Calu3 (cell line): ENCODE measurements at places on chromosomes 4 and X. TPM values are rescaled to one million over a fixed set of nuclear protein-coding genes. Genes with fewer than 3 reads are reported as not detected.

DNA sequence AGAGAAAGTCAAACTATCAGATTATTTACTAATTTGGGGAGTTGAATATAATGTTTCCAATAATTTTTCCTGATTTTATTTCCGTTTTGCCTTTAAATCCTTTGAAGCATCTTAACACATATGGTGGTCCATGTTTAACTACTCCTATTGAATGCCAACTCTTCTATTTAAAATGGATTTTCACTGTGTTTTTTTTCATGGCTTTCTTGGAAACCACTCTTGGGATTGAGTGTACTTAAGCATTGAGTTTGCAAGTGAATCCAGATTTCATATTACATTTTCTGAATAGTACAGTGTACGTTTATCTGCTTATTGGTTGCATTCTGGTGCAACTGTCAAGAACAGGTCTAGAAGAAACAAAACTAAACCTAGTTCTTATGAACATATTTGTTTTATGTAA lies 45.6 kb downstream of the RAPGEF2 start:
- H3K27ac ChIP-seq: no peak overlapping the region
- no peaks in the 10 kb centered on the region for H3K27me3 ChIP-seq
- no peaks in the 10 kb centered on the region for H3K36me3 ChIP-seq
- peaks cover 6% of the 10 kb centered on the region for H3K4me1 ChIP-seq
- no peak for DNase-seq
- H3K4me3 ChIP-seq: no peak overlapping the region

FDCSP gene
- total RNA-seq: 1,542 and 2,729 TPM in 2 replicates

- no peak overlapping the region for H3K4me3 ChIP-seq
- H3K27ac ChIP-seq: no peak overlapping the region
- no peaks in the 10 kb centered on the region for H3K4me1 ChIP-seq
- no peak for DNase-seq
- no peaks in the 10 kb centered on the region for H3K27me3 ChIP-seq
Measured at GRCh38 chr4:181508601-181509000, 734.6 kb upstream of the TENM3 start.

GRIA2 gene
- total RNA-seq: not detected in 2 replicates

NMU gene
- total RNA-seq: 3.8 and 4.1 TPM in 2 replicates

- no peak overlapping the region for H3K27ac ChIP-seq
- H3K36me3 ChIP-seq: no peaks in the 10 kb centered on the region
- peaks cover 40% of the 10 kb centered on the region for H3K27me3 ChIP-seq
- H3K4me3 ChIP-seq: no peak overlapping the region
Measured at GRCh38 chr4:16438986-16439385, 212.7 kb upstream of the TAPT1 start.

DNA sequence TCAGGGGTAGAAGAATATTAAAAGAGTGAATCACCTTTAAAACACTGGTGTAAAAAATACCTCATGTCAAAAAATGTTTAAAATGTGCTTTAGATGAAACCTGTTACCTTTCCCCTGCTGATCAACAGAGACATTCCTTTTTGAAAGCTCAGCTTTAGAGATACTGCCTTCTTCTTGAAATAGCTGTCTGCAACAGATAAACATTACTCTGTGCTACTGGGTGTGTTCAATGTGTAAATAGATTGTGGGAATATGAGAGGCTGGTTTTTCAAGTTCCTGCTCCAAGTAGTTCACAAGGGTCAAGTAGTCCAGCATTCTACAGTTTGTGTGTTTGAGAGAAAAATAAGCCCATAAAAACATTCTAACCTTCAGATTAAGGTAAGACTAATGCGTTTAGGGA lies at the start of gene SYTL5:
TSS of gene SYTL5 (plus strand) at position 263 of the 400 bp plus-strand sequence. CDS start 27,337 bp downstream, outside the sequence.
- H3K27me3 ChIP-seq: no peaks in the 10 kb centered on the region
- no peaks in the 10 kb centered on the region for H3K36me3 ChIP-seq
